HepG2 (cell line): ENCODE measurements at places on chromosomes 16 and 17. TPM values are rescaled to one million over a fixed set of nuclear protein-coding genes. Genes with fewer than 3 reads are reported as not detected.

MAF gene
- 0.10 and 0.31 TPM in 2 replicates for total RNA-seq

KRT20 gene
- total RNA-seq, result 0.13 and 0.14 TPM in 2 replicates

NOMO2 gene
- total RNA-seq, result 122 and 217 TPM in 2 replicates

ITPRIPL2 gene
- 11.7 and 12.6 TPM in 2 replicates for total RNA-seq

MEOX1 gene
- not detected in 2 replicates for total RNA-seq

BEAN1 gene
- 0.29 and 0.53 TPM in 2 replicates for total RNA-seq

EFNB3 gene
- total RNA-seq, result 0.07 TPM in 1 of 2 replicates, not detected in the other

FSCN2 gene
- not detected in 2 replicates for total RNA-seq

RILP gene
- total RNA-seq, result 4.7 and 6.6 TPM in 2 replicates

CHP2 gene
- total RNA-seq, result not detected in 2 replicates

RHBDF2 gene
- 4.2 and 7.8 TPM in 2 replicates for total RNA-seq

SYNGR3 gene
- 0.58 and 0.97 TPM in 2 replicates for total RNA-seq

- no peak for DNase-seq
These were observed 124.7 kb upstream of the TNRC6C start for GRCh38 chr17:77833769-77834168.

DNA sequence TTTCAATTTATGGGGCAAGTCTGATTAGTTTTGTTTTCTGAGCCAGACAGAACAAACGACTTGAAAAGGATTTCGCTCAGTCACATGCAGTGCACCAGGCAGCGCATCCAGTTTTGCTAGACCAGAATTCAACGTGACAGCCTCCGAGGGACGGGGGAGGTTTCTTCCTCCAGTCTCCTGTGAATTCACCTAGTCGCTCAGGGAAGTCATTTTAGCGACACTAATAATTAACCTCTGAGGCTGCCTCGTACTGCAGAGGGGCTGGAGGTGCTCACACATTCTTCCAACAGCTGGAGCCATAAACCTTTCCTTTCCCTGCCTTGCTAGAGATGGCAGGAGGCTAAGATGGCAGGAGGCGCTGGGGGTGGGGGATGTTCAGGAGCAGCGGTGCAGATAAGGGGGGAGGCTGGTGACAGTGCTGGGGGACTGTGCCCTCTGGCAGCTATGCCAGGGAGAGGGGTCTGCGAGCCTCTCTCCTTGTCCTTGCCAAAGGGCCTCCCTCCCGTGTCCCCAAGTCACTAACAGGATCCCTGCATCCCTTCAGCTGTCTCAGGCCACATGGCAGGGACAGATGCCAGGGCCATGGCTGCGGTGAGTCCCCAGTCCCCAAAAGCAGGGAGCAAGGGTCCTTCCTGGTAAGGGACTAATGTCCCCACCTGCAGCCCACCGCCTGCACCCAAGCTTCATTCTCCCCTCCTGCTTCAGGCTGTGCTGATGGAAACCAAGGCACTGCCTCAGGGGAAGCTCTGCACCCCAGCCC, 24.0 kb downstream of the MXRA7 start:
- DNase-seq, result no peak

DNA sequence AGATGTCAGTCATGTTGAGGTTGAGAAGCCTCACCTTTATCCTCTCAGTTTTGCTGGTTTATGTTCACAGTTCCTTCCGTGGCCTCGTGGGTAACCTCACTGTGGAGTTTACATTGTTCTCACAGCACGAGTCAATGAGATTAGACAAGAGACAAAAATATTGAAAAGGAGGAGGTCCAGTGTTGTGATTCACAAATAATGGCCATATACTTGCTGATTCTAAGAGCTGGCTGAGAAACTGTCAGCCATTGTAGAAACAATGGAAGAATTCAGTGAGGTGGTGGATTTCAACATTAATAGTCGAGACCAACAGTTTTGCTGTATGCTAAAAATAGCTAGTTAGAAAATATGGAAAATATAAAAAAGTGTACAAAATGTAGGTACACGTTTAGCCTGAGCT, 176.4 kb upstream of the WSCD1 start:
- no peak for DNase-seq

GRCh38 chr17:6153375-6153774, 83.2 kb downstream of the WSCD1 start:
- no peak for DNase-seq

DNA sequence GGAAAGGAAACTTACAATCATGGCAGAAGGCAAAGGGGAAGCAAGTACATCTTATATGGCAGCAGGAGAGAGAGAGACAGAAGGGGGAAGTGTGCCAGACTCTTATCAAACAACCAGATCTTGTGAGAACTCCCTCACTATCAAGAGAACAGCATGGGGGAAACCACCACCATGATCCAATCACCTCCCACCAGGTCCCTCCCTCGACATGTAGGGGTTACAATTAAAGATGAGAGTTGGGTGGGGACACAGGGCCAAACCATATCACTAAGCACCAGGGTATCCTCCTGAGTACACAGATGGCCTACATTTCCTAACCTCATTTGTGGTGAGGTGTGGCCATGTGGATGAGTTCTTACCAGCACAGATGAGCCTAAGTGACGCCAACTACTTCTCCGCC, 348.6 kb upstream of the ZFHX3 start:
- DNase-seq, result no peak

GRCh38 chr17:58085039-58085715, 2.0 kb downstream of the DYNLL2 start:
- DNase-seq, result no peak

DNA sequence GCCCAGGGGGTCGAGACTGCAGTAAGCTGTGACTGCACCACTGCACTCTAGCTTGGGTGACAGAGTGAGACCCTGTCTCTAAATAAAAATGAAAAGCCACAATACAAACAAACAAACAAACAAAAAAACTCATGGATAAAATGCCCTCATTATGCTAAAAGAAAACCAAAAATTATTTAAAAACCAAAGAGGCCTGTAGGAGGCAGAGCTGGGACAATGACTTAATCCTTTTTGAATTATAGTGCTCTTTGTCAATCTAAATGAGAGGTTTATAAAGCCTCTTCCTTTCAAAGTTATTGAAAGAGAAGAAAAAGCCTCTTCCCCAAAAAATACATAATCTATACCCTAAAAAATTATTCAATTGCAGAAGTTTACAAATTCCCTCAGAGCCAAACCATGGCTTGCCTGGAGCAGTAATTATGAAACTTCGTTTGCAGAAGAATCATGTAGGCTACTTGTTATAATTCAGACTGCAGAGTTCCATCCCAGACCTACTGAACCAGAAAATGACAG, 18.5 kb downstream of the CRLF3 start:
- no peak for DNase-seq

DNA sequence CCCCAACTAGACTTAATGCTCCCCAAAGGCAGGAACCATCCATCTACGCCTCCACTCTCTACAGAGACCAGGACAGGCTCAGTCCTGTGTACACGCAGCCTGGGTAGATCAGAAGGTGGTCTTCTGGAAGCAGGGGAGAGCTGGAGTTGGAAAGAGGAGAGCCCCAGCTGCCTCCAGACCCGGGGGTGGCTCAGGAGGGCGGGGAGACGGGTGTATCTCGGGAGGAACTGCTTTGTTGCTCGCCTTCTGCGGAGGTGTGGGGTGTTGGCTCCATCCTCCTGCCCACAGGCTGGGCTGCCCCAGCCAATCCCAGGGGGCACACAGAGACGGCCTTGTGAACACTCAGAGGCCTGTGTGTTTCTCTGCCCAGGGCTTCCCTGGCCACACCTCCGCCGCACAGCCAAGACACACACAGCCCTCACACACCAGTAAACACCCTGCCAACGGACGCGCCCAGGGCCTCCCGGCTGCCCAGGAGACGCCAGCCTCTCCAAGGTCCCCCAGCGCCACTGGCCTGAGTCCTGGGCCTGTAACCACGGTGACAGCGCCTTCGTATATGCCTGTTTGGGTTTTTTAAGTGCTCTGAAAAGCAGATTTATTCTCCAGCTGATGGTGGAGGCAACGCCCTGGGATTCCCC, 143.4 kb upstream of the CDC42EP4 start:
- DNase-seq, result no peak

DNA sequence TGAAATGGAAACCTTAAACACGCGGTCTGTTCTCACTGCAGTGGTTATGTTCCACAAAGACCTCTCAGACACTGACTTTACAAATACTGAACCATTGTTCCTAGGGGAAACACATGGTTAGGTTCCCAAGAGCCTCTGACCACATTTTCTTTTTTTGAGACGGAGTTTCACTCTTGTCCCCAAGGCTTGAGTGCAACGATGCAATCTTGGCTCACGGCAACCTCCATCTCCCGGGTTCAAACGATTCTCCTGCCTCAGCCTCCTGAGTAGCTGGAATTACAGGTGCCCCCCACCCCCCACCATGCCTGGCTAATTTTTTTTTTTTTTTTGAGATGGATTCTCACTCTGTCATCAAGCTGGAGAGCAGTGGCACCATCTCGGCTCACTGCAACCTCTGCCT, 179.7 kb downstream of the RBFOX3 start:
- no peak for DNase-seq

GRCh38 chr16:66717112-66717675, 20.7 kb upstream of the CMTM4 start:
- DNase-seq, result peak; percentile 64

DNA sequence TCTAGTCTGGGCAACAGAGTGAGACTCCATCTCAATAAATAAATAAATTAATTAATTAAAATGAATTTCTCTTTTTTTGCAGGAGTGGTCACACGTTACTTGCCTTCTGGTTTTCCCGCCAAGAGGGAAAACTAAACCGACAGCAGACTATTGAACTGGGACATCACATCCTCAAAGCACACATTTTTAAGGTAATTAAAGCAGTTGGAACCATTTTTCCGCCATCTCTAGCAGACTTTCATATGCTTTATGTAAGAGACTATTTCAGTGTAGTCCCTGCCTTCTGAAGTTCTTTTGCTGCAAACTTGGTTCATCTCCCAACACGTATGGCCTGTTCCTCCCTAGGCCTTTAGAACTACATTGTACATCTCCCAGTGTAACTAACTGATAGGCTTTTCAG, 66.5 kb downstream of the CYB561 start:
- DNase-seq, result no peak

DNA sequence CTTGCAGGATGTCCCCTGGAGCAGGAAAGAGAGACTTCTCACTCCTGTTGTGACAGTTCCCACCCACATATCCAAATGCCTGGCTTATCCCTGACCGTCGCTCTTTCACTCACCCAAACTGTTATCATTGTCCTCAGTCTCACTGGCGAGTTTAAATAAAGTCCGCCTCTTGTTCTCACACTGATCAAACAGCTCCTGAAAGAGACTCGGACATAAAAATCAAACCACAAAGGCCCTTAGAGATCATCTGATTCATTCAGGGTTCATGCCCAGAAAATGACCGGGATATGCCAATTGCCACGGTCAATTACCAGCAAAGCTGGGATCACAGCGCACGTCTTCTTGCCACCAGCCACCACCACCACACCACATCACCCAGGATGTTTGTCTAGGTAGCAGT, 19.9 kb downstream of the GGA3 start:
- DNase-seq, result no peak

DNA sequence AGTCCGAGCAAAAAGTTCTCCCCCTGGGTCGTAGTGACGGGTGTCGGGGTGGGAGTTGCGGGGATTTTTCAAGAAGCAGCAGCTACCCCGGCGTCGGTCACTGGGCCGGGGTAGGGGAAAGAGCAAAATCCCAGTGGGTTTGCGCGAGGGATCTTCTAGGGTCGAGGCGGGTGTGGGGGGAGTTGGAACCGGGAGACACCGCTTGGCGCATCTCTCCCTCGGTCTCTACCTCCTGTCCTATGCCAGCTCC, 2.3 kb upstream of the UBTF start:
- no peak for DNase-seq

- DNase-seq, result no peak
These were observed 118.4 kb upstream of the NOG start for GRCh38 chr17:56475116-56475515.

- DNase-seq, result no peak
These were observed 22.3 kb downstream of the ARHGAP23 start for GRCh38 chr17:38450557-38451029.

DNA sequence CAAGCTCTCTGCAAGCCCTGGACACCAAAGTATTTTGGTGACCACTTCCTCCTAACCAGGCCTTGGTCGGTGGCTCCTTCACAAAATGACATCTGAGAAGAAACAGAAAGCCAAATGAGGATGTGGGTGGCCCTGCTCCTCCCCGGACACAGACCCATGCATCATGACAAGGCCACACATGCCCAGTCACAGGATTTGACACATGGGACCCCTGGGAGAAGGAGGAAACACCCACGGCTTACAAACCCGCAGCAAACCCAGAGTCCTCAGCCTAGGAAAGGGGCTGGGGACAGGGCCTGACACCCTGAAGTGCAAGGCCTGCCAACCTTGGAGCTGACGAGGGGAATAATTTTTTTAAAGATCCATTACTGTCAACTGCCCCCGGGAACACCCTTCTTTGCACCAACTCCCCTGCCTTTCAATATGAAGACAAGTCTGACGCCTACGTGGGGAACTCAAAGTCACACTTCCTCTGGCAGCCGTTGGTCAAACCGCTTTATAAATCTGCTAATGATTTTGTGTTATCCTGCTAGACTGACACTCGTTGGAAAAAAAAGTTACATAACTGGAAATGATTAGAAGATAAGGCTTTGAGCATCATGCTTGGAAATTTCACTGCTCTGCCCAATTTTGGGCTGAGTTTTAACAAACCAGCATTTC, 41.3 kb downstream of the GAS7 start:
- no peak for DNase-seq

DNA sequence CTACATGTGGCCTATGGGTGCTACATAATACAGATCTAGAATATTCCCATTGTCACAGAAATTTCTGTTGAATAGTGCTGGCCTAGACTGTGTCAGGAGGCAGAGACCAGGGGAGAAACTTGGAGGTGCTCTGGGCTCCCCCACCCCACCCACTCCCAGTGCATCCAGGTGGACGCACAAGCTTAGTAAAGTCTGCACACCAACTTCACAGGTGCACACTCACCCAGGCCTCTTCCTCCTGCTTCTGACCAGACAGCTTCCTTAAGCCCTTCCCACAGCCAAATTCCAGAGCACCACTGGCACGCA, 7.6 kb upstream of the CNP start:
- no peak for DNase-seq

GRCh38 chr17:17152385-17152784, 53.7 kb downstream of the PLD6 start:
- no peak for DNase-seq

DNA sequence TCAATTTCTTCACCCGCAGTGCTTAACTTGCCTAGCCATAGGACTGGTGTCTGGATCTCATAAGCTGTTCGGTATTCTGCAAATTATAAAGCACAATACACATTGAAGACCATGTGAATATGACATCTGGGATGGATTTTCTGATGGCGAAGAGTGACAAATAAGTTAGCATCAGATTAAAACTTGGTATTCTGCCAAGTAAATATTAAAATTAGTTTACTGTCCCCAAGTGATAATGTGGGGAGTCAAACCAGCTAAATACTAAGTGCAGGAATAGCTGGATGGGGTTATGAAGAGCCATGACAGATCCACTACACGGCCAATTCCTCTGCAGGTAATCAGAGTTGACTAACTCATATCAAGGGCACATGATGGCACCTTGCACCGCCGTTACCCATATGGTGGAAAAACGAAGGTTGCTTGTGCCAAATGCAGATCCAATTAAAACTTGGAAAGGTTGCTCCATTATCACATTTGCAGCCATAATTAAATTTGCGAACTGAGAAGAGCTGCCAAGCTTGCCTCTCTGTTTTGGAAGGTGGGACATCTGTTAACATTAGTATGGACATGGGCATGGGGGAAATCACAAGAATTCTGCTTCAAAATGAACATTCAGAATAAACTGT, 114.9 kb upstream of the TOM1L1 start:
- DNase-seq, result no peak
